ENCODE measurements at places on chromosomes 11 and 22.

- DNase-seq: no peak
These were observed 11.4 kb downstream of the SEC14L6 start for GRCh38 chr22:30535182-30535581.

GRCh38 chr11:18641677-18642076, 7.5 kb upstream of the SPTY2D1 start:
- DNase-seq: no peak

GRCh38 chr11:202490-202889, 4.7 kb downstream of the BET1L start:
- no peak for DNase-seq

- no peak for DNase-seq
These were observed 40.8 kb downstream of the PDHX start for GRCh38 chr11:34957206-34957605.
